Sciatic nerve (tissue), 2 donors: ENCODE measurements at places on chromosomes 13 and 19.

- no peak for DNase-seq
Measured at GRCh38 chr13:45456196-45456972, 8.4 kb upstream of the COG3 start.

GRCh38 chr13:110841846-110842245, 73.0 kb downstream of the ANKRD10 start:
- DNase-seq: no peak

DNA sequence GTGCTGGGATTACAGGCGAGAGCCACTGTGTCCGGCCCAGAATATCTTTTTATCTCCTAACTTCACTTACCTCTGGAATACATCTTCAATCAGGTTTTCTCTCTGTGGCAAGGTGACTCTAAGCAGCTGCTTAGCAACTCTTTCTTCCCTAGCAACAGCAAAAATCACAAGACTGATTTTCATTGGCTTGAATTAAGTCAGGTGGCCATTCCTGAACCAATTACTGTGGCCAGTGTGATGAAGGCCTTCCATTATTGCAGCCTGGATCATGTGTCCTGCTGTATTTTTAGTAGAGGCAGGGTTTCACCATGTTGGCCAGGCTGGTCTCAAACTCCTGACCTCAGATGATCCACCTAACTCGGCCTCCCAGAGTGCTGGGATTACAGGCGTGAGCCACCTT, 9.0 kb upstream of the LTBP4 start:
- DNase-seq: no peak

GRCh38 chr13:50320271-50320862, 305.1 kb downstream of the KCNRG start:
- no peak for DNase-seq

DNA sequence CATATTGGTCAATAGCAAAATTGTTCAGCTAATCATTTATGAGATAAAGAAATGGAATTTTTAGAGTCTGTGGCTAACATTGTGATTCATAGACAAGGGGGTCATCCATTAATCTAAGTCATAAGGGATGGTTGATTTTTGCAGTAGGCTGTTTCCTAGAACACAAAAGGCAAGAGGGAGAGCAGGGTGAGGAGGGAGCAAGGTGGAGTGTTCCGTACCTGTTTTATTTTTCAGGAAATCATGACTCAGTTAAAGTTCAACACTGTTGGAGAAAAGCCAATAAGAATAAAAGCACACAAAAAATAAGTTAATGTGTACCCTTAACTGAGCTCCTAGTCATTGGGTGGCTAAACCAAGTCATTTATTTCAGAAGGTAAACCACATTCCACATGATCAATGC, 512.4 kb upstream of the ATXN8OS start:
- DNase-seq: no peak

DNA sequence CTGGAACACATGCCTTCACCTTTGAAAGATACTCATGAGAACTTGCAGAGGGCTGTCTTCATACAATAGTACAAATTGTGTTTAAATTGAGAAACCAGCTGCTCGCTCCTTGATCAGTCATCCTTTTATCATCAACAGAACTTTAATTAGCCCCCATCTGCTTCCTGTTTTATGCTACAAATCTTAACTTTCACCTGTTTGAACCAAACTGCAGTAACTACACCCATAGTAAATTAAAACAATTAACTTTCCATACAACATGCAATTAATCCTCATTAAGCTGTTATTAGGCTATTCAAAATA, 85.2 kb downstream of the FOXO1 start:
- DNase-seq: no peak

GRCh38 chr19:58380037-58380661, 681 bp downstream of the ZNF837 start:
- DNase-seq: no peak

DNA sequence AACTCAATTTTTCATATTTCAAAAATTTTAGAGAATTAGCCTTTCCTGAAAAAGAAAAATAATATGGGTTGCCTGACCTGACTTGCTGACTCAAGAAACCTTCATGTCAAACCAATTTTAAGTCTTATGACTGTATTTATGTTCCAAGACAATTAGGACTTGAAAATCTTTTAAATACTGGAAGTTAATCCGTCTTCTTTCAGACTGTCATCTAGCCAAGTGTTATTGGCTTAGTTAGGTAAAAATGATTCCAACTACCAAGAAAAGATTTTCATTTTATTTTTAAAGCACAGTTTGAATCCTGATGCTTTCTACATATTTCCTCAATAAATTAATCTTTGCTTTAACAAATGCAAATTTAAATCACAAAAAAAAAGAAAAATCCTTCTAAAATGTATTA, 337.6 kb downstream of the SLITRK6 start:
- DNase-seq: no peak
